Lung (tissue), 17 donors: ENCODE measurements at places on chromosomes 2 and 18. TPM values are rescaled to one million over a fixed set of nuclear protein-coding genes. Genes with fewer than 3 reads are reported as not detected.

GRCh38 chr2:18639756-18640453 lies 50.5 kb upstream of the NT5C1B start:
- no peaks in the 10 kb centered on the region for H3K36me3 ChIP-seq
- H3K4me3 ChIP-seq = no peak overlapping the region
- H3K27me3 ChIP-seq = no peaks in the 10 kb centered on the region
- H3K4me1 ChIP-seq = no peaks in the 10 kb centered on the region

- no peak for DNase-seq
- no peak overlapping the region for H3K27ac ChIP-seq
- H3K4me3 ChIP-seq = no peak overlapping the region
- H3K27me3 ChIP-seq = no peaks in the 10 kb centered on the region
- peaks cover 8% of the 10 kb centered on the region for H3K4me1 ChIP-seq
- no peaks in the 10 kb centered on the region for H3K36me3 ChIP-seq
Observed at GRCh38 chr2:151978709-151979108, 120.1 kb downstream of the CACNB4 start.

DNA sequence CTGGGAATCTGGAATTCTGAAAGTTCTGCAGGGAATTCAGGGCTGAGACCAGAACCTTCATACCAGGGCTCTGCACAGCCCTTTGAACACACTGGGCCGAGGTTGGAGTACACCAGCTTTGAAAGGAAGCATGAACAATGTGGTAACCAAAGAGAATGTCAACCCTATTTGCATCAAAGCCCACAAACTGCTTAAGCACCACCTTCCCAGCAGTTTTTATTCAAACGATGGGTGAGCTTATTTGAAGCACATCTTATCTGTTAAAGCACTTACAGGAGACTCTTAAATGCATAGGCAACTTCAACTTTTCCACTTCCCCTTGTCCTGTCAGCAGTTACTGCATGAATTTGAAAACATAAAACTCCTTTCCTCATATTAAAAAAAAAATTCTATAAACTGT lies 96.6 kb downstream of the TXNL1 start:
- H3K27ac ChIP-seq = no peak overlapping the region
- DNase-seq = no peak
- no peak overlapping the region for H3K4me3 ChIP-seq
- no peaks in the 10 kb centered on the region for H3K36me3 ChIP-seq
- H3K27me3 ChIP-seq = no peaks in the 10 kb centered on the region

GRCh38 chr18:10437837-10438236 lies 16.6 kb upstream of the APCDD1 start:
- H3K4me1 ChIP-seq = no peaks in the 10 kb centered on the region
- no peaks in the 10 kb centered on the region for H3K36me3 ChIP-seq
- no peaks in the 10 kb centered on the region for H3K27me3 ChIP-seq
- no peak overlapping the region for H3K4me3 ChIP-seq
- no peak overlapping the region for H3K27ac ChIP-seq

DNA sequence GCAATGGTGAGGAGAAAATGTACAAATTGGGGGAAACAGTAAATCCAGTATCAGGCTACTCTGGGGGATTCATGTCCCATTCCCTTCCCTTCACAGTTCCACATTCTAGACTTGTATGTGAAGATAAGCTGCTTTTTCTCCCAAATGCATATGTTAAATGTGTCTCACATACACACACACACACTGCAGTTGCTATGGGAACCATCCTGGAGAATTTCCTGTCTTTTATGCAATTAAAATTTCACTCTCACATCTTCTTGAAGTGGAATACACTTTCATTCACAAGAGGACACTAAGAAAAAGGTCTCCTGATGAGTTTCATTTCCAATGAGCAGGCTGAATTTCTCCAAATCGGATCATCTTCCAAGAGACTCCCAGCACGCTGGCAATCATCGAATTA lies 366.0 kb downstream of the LRATD1 start:
- H3K36me3 ChIP-seq = no peaks in the 10 kb centered on the region
- no peak overlapping the region for H3K4me3 ChIP-seq
- H3K4me1 ChIP-seq = no peaks in the 10 kb centered on the region
- H3K27me3 ChIP-seq = no peaks in the 10 kb centered on the region
- peak; percentile 23 for DNase-seq

DNA sequence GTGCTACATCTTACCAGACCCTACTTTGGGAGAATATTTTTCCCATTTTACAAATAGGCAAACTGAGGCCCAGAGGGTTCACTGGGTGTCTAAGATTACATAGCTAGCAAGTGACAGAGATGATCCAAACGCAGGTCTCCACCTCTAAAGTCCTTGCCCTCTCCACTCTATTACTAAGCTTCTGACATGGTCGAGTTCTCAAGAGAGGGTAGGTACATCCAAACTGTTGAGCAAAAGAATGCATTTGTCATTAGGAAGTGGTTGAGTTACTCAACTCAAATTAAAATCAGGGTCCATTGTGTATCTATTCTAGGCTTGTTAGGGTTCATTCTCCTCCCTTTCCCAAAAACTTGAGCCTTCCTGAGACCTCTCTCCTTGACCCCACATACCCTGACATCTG lies 680.6 kb upstream of the FANCL start:
- no peaks in the 10 kb centered on the region for H3K4me1 ChIP-seq
- no peak for DNase-seq
- no peak overlapping the region for H3K4me3 ChIP-seq
- no peak overlapping the region for H3K27ac ChIP-seq
- H3K27me3 ChIP-seq = no peaks in the 10 kb centered on the region
- no peaks in the 10 kb centered on the region for H3K36me3 ChIP-seq

DNA sequence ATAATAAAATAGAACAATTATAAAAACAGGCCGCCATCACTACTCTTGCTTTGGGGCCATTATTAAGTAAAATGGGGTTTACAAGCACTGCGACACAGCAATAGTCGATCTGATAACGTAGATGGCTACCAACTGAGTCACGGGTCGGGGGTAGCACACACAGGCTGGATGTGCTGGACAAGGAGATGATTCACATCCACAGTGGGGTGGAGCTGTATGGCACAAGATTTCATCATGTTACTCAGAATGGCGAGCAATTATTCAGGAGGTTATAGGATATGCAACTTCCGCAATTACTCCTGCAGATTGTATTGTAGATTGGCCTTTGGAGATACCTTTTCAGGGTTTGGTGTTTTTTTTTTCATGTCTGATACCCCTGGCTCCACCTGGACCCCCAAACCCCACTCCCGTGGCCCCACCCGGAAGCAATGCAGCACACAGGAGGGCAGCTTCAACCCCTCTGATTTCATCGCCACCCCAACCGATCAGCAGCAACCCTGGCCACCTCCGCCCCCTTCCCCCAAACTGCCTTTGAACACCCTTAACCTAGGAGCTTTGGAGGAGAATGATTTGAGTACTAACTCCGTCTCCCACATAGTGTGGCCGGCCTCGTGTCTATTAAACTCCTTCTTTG lies 21.4 kb upstream of the MLPH start:
- no peaks in the 10 kb centered on the region for H3K36me3 ChIP-seq
- no peak for DNase-seq
- no peak overlapping the region for H3K4me3 ChIP-seq
- H3K27ac ChIP-seq = no peak overlapping the region

GRCh38 chr2:229566370-229566769 lies 148.0 kb downstream of the DNER start:
- H3K27me3 ChIP-seq = no peaks in the 10 kb centered on the region
- DNase-seq = no peak
- no peaks in the 10 kb centered on the region for H3K36me3 ChIP-seq
- H3K27ac ChIP-seq = no peak overlapping the region

DNA sequence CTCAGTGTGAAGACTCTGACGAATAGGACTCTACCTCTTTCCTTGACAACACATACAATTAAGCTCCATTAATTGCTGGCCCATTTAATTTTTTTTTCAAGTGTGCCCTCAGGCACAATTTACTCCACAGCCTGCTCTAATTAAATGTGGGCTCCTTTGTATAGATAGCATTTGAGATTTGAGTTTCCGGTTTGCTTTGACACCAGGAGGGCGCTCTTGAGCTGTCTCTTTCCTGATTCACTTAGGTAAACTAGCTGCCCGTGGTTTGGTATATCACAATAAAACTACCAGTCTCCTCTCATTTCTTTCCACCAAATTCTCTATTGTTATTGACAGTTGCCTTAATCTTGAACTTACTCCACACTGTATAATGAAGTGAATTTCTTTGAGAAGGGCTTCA lies 666.0 kb downstream of the DSC3 start:
- H3K27me3 ChIP-seq = no peaks in the 10 kb centered on the region
- no peaks in the 10 kb centered on the region for H3K36me3 ChIP-seq
- H3K4me3 ChIP-seq = no peak overlapping the region
- no peaks in the 10 kb centered on the region for H3K4me1 ChIP-seq
- H3K27ac ChIP-seq = no peak overlapping the region

GRCh38 chr2:121355488-121355887 lies 70.5 kb upstream of the TFCP2L1 start:
- no peak overlapping the region for H3K4me3 ChIP-seq
- H3K27me3 ChIP-seq = no peaks in the 10 kb centered on the region
- H3K36me3 ChIP-seq = peaks cover 43% of the 10 kb centered on the region
- H3K4me1 ChIP-seq = no peaks in the 10 kb centered on the region

- peak; percentile 84 for DNase-seq
- no peak overlapping the region for H3K4me3 ChIP-seq
- no peaks in the 10 kb centered on the region for H3K27me3 ChIP-seq
- no peaks in the 10 kb centered on the region for H3K36me3 ChIP-seq
- peaks cover 18% of the 10 kb centered on the region for H3K4me1 ChIP-seq
Observed at GRCh38 chr2:226185616-226186211, 613.9 kb downstream of the IRS1 start.

- H3K4me1 ChIP-seq = no peaks in the 10 kb centered on the region
- no peak overlapping the region for H3K27ac ChIP-seq
- DNase-seq = no peak
- H3K27me3 ChIP-seq = no peaks in the 10 kb centered on the region
- no peak overlapping the region for H3K4me3 ChIP-seq
Observed at GRCh38 chr2:98715812-98716451, 15.0 kb downstream of the MGAT4A start.

DNA sequence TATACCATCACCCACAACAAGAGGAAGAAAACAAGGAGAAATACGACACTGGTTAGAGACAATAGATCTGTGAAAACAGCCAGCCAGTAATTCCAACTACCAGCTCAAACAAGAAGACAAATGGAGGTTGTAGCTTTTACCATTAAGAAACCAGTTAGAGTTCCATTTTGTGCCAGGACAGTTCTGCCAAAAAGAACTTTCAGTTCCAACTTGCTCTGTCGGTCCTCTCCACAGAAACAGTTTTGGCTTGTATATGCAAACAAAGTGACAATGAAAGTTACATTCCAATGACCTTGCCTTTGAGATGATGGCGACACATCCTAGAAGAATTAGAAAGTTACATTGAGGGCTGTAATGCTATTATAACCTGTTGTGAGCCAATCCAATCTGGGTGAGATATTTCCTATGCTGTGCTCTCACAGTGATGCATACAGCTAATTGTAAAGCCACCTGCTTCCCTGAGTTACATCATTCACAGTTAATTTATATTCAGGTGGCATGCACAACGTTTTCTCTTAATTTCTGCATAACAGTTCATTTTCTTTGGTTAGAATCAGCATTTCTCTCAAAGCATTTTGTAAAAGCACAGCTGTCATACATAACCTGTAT lies 1378.4 kb upstream of the PIK3C3 start:
- no peak for DNase-seq
- no peaks in the 10 kb centered on the region for H3K36me3 ChIP-seq
- no peaks in the 10 kb centered on the region for H3K4me1 ChIP-seq
- no peak overlapping the region for H3K27ac ChIP-seq
- H3K4me3 ChIP-seq = no peak overlapping the region

GRCh38 chr18:78902795-78903435 lies 76.7 kb upstream of the SALL3 start:
- DNase-seq = no peak
- no peak overlapping the region for H3K4me3 ChIP-seq
- no peak overlapping the region for H3K27ac ChIP-seq
- no peaks in the 10 kb centered on the region for H3K27me3 ChIP-seq
- H3K4me1 ChIP-seq = no peaks in the 10 kb centered on the region
- H3K36me3 ChIP-seq = no peaks in the 10 kb centered on the region

DNA sequence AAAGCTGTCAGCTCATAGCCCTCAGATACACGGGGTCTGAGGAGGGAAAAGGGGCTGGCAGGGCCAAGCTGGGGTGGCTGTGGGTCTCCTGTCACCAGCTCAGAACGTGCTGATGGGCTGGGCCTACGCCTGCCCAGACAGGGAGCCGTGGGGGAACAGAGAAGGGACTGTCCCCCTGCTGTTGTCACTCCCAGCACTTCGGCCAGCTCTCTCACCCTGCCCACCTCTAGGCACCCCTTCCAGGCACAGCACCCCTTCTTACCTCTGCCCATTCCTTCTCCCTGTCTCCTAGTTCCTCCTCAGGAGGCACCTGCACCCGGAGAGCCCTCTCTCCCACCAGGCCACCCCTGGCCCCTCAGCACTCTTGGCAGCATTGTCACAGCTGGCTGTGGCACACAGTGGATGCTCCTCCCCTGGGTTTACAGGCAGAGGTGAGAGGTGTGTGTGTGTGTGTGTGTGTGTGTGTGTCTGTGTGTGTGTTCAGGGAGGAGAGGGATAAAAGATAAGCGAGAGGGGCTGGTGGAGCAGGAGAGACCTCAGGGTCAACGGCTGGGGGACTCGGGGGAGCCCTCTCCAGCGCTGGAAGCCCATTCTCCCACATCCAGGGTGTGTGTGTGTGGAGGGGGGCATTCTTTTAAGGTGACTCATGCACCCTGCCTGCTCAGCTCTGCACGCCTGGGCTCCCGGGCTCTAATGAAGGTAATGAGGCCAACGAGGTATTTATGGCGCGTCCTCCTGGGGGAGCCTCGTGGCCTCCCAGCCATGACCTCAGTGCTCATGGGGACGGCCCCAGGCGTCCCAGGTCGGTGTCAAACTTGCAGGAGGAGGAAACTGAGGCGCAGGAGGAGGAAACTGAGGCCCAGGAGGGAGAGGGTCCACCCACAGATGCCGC lies 66.1 kb upstream of the SMAD7 start:
- no peaks in the 10 kb centered on the region for H3K4me1 ChIP-seq
- no peaks in the 10 kb centered on the region for H3K36me3 ChIP-seq
- H3K27me3 ChIP-seq = no peaks in the 10 kb centered on the region

DNA sequence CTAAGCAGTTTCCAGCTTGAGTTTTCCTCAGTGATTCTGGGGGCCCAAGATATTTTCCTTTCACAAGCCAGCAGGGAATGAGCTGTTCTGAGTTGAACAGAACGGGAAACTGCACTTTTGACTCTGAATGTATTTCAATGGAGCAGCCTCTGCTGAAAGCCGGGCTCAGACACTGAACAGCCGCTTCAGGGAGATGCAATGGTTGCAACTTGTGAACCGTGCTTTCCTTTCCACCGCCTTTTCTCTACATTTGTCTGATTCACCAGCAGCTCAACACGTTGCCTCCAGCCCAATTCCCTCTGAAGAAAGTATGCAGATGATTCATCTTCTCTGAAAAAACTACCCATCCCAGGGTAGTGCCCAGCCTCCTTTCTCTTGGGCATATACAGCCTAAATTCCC lies 119.3 kb upstream of the PKDCC start:
- peaks cover 32% of the 10 kb centered on the region for H3K4me1 ChIP-seq
- H3K27ac ChIP-seq = no peak overlapping the region
- no peaks in the 10 kb centered on the region for H3K36me3 ChIP-seq
- H3K27me3 ChIP-seq = no peaks in the 10 kb centered on the region
- no peak overlapping the region for H3K4me3 ChIP-seq

GRCh38 chr18:22846088-22846683 lies 86.9 kb upstream of the RBBP8 start:
- H3K4me1 ChIP-seq = no peaks in the 10 kb centered on the region
- no peaks in the 10 kb centered on the region for H3K27me3 ChIP-seq
- peak; percentile 74 for DNase-seq
- no peaks in the 10 kb centered on the region for H3K36me3 ChIP-seq
- H3K4me3 ChIP-seq = no peak overlapping the region
- H3K27ac ChIP-seq = no peak overlapping the region

The PAX3 gene
- total RNA-seq = not detected

The SRBD1 gene
- 30.6 TPM for total RNA-seq

The FHOD3 gene
- total RNA-seq = 4.4 TPM
